Hematopoietic multipotent progenitor cell treated with erythropoietin and hydrocortisone succinate and interleukin-3 and kit ligand, for 6 days (in vitro differentiated cells): ENCODE measurements at places on chromosomes 4 and X.

DNA sequence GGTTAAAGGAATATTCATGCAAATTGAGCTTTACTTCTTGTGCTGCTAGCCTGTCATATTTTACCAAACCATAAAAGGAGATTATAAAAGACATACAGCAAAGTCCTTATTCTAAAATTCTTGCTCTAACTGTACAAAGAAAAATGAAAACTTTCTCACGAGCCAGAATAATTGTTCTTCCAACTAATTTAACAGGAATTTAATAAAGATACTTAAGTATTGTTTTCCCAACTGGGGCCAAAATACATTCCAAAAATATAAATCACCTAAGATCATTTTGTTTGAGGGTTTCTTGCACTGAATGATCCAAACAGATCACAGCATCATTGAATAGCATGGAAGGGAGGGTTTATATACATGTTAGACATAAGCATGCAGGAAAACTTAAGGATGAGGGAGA is 127.1 kb upstream of the PCDH18 start:
- DNase-seq: no peak

- no peak for DNase-seq
Observed at GRCh38 chr4:55354648-55355047, 8.6 kb downstream of the SRD5A3 start.

DNA sequence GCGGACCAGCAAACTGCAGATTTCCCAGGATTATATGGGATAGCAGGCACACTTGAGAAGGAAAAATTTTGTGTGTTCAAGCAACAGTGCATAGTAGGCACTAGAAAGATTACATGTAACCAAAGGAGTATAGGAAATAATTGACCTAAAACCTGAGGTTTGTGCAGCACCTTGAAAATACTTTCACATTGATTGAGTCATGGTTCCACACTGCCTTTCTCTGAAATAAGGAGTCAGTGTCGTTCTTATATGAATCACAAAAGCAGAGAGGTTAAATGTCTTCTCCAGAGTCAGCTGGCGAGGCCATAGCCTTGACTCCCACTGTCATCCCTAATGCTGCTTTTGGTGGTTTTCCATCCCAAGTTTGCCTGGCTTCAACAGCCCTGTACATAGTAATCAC is 138.9 kb downstream of the SOWAHB start:
- no peak for DNase-seq

GRCh38 chr4:81120055-81120454 is 89.5 kb downstream of the BMP3 start:
- peak; percentile 8 for DNase-seq

GRCh38 chr4:11635342-11635741 is 206.6 kb upstream of the HS3ST1 start:
- no peak for DNase-seq

GRCh38 chrX:153667281-153667955 is 6.2 kb downstream of the PNCK start:
- no peak for DNase-seq

- no peak for DNase-seq
Observed at GRCh38 chrX:110557864-110558263, 199.2 kb downstream of the RTL9 start.

GRCh38 chr4:10087152-10087791 is 29.3 kb downstream of the WDR1 start:
- no peak for DNase-seq

DNA sequence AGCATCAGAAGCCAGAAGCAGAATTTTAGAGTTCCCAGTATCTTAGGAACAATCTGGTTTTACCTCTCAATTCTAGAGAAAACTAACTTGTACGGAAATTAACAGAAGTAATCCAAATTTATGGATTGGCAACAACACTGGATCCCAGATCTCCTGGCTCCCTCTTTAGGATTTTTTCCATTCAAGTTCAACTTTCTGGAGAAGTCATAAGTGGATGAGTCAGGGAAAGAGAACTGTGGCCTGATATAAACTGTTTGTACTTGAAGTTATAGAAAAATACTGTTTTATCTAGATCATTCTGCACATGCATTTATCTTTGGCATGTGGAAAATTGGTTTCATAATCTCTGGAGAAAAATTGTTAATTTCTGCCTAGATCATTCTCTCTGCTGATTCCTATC is 380.4 kb downstream of the PCDH7 start:
- no peak for DNase-seq
